CD4-positive, alpha-beta T cell treated with Interleukin-17A for 1 hour (primary cell): ENCODE measurements at places on chromosomes 4 and X.

- DNase-seq, result no peak
These were observed 23.8 kb downstream of the VSIG4 start for GRCh38 chrX:66015900-66016689.

- DNase-seq, result peak; percentile 25
These were observed 548 bp downstream of the TLR1 start for GRCh38 chr4:38803833-38804653.

- no peak for DNase-seq
These were observed 123.9 kb downstream of the DCHS2 start for GRCh38 chr4:154367659-154368058.

DNA sequence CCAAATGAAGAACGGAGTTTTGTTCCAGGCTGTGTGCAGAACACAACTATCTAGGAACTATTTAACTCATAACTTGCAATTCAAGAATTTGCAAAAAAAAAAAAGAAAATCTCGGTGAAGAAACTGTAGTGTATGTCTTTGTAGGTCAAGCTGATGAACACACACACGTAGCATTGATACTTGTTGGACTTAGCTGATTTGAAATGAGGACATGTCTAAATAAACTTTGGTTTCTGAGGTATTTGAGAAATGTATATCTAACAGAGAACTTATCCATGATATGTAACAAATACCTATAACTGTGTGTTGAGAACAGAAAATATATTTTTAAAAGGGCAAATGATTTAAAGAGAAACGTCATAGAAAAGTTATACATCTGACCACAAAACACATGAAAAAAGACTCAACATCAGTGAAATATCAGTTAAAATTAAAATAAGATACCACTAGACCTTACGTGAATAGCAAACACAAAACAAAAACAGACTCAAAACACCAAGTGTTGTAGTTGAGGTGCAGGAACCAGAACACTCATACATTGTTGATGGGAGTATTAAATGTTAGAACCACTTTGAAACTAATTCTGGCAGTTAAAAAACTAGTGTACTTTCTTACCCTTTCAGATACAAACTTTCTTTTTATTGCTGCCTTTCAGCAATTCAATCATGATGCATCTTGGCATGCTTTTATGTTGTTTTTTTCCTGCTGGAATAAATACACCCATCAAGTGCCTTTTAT, 1535.8 kb upstream of the PCDH10 start:
- DNase-seq, result no peak

GRCh38 chrX:116526010-116526409, 63.2 kb upstream of the CT83 start:
- no peak for DNase-seq

DNA sequence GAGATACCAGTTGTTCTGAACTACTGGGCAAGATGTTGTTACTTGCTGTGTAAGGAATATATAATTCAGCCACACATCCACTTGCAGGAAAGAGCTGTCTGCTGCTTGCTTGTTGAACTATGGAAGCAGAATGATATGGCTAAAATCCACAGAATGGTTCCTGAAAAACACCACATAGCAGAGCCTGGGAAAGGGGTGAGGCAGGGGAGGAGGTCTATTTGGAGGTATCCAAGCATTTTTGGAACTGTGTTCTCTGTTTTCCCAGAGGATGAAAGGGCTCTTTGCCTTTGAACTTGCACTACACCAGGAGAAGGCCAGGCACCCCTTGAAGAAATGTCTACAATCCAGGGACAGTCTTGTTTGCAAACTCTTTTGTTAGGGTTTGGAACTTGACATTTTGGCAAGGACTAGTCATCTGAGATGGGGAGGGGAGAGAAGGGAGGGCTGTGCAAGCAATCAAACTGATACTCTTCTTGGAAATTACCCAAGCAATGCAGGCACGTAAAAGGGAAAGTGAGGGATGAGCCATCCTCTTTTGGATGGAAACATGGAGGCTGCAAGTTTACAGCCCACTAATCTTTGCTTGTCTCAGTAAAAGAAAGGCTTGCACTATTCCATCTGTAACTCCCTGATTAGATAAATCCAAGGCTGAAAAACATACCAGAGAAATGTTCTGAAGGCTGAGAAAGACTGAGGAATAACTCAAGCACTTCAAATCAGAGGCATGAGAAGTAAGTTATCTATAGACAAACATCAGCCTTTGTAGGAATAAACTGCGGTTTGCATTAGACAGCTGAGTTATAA, 141.0 kb downstream of the TSPAN5 start:
- no peak for DNase-seq
